ENCODE measurements at places on chromosomes 7 and 10.

GRCh38 chr7:40134428-40135316 is at the start of the genes MPLKIP and SUGCT:
Gene MPLKIP (minus strand): TSS chr7:40134622. CDS start chr7:40134567, 55 bp downstream.
Gene SUGCT (plus strand): TSS chr7:40135005.
- DNase-seq: peak; percentile 88

GRCh38 chr10:103040418-103040817 is 122.3 kb downstream of the CNNM2 start:
- no peak for DNase-seq

DNA sequence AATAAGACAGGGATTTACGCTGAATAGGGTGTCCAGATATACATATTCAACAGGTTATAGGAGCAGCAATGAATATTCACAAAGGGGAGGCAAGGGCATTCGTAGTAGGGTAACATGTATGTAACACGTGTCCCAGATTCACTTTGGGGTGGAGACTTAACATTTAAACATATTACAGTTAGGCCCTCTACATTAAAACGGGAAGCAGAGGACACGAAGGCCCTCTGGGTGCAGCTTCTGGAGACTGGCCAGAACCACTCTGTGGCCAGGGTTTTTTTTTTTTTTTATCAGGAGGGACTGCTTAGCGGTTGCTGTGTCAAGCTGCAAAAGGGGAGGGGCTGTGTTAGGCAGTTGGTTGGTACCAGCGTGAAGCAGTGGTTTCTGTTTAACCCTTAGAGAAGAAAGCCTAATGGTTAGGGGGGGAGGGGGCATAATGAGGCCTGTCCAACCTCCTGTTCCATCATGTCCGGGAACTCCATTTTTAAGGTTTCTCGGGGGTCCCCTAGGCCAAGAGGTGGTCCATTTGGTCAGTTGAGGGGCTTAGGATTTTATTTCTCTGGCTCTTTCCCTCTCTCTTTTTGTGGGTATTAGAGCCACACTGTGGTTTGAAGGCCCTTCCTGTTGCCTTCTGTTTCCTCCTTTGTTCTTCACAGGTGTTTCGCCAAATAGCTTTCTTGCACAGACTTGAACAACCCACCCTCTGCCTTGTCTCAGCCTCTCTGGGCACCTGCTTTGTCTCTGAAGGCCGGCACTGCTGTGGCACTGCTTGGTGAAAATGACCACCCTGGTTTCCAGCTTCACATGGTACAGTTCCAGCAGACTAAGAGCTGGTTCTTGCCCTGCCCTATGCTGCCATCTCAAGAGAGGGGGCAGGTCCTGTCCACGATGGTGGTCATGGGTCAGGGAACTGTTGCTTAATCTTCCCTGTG is 26.4 kb downstream of the PRF1 start:
- peak; percentile 36 for DNase-seq

GRCh38 chr7:137934176-137934826 is 67.6 kb downstream of the CREB3L2 start:
- no peak for DNase-seq

DNA sequence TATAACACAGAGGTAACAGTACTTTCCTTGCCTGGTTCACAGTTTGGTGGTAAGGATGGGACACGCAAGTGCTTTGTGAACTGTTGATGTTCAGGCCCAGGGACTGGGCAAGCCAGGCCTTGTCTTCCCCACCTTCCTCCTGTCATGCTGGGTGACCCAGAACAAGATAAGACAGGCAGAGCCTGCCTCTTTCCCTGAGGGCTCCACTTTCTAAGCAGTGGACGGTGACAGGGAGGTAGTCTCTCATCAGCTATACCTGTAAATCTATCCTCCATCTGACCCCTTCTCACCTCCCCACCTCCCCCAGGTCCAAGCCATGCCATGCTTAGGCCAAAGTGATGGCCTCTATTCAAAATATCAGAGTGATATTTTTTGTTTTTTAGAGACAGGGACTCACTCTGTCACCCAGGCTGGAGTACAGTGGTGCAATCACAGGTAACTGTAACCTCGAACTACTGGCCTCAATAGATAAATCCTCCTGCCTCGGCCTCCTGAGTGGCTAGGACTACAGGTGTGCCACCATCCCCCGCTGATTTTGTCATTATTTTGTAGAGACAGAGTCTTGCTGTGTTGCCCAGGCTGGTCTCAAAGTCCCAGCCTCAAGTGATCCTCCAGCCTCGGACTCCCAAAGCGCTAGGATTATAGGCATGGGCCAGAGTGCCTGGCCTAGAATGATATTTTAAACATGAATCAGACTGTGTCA is 42.8 kb downstream of the PDLIM1 start:
- no peak for DNase-seq

- no peak for DNase-seq
Observed at GRCh38 chr10:79270466-79271246, 76.6 kb upstream of the PPIF start.

DNA sequence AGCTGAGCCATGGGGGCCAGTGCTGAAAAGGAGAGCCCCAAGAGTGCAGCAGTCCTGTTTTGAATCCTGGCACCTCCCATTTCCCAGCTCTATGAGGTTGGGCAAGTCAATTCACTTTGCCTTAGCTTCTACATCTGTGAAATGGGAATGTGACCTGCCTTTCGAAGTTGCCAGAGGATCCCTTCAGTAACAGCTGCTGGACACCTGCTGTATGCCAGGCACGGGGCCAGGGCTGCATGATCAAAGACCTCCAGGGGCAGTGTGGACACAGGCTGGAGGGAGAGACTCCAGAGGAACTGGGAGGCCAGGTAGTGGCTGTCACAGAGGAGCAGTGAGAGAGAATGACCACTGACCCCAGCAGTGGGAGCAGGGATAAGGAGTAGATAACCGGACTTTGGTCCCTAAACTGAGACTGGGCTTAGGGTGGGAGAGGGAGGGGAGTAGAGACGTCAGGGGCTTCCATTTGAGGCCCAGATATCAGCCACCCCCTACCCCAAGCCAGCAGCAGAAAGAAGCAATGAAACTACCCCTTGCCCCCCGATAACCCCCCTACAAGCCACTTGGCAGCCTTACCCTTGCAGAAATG is 45.2 kb downstream of the SRRM3 start:
- DNase-seq: no peak

GRCh38 chr10:76993213-76993612 is 644.4 kb downstream of the KCNMA1 start:
- DNase-seq: no peak

- DNase-seq: peak; percentile 66
Observed at GRCh38 chr7:77331938-77332695, 84.0 kb downstream of the GSAP start.

GRCh38 chr7:49341849-49342248 is 417.5 kb downstream of the CDC14C start:
- DNase-seq: no peak

- DNase-seq: no peak
Observed at GRCh38 chr10:128713874-128714570, 587.8 kb upstream of the MKI67 start.

- DNase-seq: peak; percentile 47
Observed at GRCh38 chr10:50552771-50553535, 70.8 kb downstream of the SGMS1 start.

DNA sequence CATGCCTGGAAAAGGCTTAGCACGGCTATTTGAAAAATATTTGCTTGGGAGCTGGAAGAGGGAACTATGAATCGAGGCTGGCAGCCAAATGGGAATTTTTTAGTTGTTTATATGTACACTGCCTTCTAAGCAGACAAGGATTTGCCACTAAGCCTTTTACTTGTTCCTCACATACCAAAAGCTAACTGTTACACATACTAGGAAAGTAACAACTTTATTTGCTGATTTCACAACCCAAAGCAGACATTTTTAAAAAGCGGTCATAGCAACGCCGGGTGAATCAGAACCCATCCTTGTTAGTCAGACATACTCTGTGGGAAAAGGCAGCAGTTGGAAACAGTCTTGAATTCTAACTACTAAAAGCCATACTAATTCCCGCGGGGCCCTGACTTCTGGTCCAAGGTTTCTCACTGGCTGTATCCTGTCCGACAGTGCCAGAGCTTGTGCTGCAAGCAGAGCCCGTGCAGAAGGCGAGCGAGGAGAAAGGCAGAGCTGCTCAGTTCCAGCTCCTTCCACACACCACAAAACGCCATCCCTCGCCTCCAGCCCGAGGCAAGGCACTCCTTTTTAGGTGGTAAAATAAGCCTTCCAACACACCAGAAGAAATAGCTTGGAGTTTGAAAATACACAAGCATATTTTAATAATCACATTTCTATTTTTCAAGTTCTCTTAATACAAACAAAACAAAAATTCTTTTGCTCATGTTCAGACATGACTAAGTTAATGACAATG is 89.2 kb downstream of the RNF216 start:
- peak; percentile 33 for DNase-seq

DNA sequence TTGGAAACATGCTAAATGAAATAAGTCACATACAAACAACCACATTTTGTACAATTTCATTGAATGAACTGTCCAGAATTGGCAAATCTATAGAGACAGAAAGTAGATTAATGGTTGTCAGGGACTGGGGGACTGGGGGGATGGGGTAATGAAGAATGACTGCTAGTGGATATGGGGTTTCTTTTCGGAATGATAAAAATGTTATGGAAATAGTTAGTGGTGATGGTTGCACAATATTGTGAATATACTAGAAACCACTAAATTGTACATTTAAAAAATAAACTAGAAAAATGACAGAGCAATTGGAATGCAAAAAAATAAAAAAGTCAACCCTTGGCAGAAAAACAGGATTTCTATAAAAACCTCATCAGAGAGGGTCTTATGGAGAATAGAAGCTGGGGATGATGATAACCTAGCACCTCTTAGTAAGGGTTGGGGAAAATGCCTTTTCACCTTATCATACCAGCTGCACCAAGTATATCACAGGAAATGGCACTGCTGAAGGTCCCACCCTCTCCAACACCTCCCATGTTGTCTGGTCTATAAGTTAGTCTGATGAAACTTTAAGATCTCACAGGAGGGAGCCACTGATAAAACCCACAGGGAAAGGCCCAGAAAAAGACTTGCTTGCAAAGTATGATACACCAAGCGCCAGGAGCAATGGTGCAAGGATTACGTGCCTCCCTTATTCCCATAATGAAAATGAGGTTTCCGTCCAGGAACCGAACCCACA is 23.1 kb upstream of the JAZF1 start:
- DNase-seq: no peak

DNA sequence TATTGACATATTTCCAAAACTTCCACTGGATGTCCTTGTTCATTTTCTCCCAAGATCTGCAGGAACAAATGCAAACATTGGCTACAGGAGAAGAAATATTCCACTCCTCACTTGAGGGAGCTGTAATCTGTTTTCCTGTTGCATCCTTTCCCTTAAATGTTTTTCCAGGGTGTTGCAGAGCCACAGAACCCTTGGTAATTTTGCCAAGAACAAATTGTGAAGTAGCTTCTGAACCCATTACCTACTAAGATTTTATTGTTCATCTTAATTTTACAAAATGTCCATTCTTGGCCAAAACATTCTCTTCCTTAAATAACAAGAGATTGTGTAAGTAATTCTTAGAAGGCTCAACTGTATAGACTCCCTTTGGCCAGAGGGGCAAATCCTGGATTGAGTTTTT is 177.0 kb downstream of the GNAT3 start:
- DNase-seq: no peak

GRCh38 chr10:97724341-97724941 is 10.9 kb downstream of the MARVELD1 start:
- DNase-seq: no peak

- no peak for DNase-seq
Observed at GRCh38 chr7:50866343-50867033, 83.8 kb upstream of the GRB10 start.

- DNase-seq: no peak
Observed at GRCh38 chr7:69067397-69067796, 530.9 kb upstream of the AUTS2 start.

DNA sequence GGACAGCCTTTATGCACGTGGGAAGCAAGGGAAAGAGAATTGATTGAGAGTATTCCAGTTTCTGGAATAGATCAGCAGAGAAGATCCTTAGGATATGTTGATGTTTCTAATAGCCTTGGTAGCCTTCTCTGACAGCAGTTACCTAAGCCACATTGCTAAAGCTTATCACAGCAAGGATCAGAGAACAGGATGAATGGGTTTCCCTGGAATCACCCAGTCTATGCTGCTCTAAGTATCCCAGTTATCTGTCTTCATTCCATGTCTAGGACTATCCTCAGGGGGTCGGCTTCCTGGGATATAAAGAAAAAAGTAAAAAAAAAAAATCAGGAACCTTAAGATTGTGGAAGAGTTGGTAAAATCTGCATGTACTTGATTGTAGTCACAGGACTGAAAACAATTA is 352.0 kb upstream of the AKR1E2 start:
- no peak for DNase-seq

- DNase-seq: no peak
Observed at GRCh38 chr7:121748546-121748945, 124.4 kb upstream of the PTPRZ1 start.

DNA sequence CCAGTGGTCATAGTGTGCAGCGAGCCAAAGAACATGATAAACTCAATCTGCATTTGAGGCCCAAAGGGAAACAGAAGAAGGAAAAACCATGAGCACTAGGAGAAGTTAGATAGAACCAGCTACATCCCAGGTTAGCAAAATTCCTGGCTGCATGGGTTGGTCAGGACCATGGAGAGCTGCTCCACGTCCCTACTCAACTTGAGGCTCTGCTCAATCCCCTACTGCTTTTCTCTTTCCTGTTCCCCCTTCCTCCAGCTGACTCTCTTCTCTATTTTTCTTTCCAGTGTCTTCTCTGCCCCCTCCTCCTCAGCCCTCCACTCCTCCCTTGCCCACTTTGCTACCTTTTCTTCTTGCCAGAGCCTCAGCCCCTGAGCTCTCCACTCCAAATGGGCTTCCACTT is 21.9 kb upstream of the VSIR start:
- DNase-seq: no peak

DNA sequence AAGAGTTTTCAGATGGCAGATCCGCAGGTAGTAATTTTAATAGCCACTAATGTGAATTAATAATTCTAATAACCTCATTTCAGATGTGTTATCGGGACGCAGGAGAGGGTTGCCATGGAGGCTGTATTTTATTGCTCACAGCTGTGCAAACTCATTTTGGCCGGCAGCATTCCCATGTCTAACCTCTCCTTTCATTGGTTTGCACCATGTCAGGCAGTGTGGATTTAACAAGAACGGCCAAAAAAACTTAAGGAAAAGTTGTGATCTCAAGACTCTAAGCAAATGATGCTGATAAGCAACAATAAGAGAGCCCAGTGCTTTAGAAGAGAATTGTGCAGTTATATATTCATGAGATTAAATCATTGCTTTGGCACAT is 88.7 kb upstream of the NRP1 start:
- no peak for DNase-seq

DNA sequence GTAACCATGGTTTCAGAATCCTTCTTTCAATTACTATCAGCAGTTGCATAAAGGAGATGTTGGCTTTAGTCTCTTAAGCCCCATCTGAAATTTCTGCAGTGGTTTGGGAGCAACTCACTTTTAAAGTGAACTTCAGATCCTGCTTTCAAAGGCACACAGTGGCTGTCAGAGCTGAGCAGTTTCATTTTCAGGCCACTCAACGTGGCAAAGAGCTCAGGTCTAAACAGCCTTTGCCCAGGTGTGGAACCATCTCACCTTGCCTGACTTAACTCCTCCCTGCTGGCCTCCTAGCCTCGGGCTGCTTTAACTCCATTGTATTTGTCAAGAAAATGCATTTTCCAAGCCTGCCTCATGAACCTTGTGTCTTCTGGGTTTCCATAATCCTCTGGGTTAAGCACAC is 197.5 kb upstream of the KMT2E start:
- DNase-seq: no peak
